ENCODE measurements at places on chromosomes 2 and 18.

DNA sequence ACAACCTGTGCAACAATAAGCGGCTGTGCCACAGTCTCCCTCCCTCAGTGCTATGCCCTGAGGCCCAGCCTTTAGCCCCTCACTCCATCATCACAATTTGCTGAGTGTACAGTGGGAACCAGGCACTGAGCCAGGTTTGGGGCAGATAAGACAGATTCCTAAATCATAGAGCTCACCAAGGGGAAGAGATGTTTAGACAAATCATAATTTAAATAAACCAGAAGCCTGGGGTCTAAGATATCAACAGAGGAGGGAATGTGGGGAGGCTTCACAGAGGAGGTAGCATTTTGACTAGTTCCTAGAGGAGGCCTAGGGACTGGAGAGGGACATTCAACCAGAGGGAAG, 139.3 kb upstream of the EPAS1 start:
- no peak for DNase-seq

- no peak for DNase-seq
These were observed 5.8 kb downstream of the GAD1 start for GRCh38 chr2:170822290-170823087.

GRCh38 chr2:169343202-169343601, 19.1 kb downstream of the LRP2 start:
- no peak for DNase-seq

- DNase-seq = no peak
These were observed 14.2 kb upstream of the SKA1 start for GRCh38 chr18:50360611-50361010.

DNA sequence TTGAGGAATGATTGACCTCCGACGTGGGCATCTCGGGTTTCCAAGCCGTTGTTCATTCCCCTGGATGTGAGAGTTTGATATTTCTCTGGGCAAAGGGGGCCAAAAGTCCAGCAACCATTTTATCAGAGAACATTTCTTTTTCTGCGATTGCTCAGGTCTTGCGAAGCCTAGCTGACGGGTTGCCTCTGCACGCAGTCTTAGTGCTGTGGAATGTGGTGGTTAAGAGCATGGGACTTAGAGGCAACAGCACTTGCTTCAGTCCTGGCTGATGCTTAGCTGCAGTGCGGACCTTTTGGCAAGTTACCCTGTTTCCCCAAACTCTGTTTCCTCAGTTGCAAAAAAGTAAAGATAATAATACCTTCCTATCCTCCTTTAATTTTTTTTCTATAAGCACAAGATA, 45.0 kb downstream of the FAP start:
- DNase-seq = no peak

- DNase-seq = no peak
These were observed 57.8 kb downstream of the AFTPH start for GRCh38 chr2:64581777-64582539.

DNA sequence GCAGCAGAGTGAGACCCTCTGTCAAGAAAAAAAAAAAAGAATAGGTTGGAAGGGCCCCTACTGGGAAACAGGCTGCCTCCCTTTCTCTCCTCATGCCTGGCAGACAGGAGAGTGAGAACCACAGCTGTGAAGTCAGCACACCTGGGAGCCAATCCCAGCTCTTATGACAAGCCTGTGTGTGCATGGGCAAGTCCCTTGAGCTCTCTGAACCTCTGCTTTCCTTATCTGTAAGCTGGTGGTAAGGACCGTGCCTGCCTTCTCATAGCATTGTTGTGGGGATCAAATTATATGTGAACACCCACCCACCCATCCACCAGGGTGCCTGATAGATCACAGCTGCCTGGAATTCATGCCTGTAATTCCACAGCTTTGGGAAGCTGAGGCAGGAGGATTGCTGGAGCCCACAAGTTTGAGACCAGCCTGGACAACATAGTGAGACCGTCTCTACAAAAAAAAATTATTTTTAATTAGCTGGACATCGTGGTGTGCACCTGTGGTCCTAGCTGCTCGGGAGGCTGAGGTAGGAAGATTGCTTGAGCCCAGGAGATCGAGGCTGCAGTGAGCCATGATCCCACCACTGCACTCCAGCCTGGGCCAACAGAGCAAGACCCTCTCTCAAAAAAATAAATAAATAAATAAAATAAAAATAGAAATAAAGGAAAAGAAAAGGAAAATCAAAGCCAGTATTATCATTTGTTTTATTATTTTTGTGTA, 66.9 kb upstream of the MCFD2 start:
- DNase-seq = no peak

- DNase-seq = no peak
These were observed 146.4 kb downstream of the MBD5 start for GRCh38 chr2:148167241-148167766.

- peak; percentile 14 for DNase-seq
These were observed 622.5 kb downstream of the RNF144A start for GRCh38 chr2:7539760-7540159.

DNA sequence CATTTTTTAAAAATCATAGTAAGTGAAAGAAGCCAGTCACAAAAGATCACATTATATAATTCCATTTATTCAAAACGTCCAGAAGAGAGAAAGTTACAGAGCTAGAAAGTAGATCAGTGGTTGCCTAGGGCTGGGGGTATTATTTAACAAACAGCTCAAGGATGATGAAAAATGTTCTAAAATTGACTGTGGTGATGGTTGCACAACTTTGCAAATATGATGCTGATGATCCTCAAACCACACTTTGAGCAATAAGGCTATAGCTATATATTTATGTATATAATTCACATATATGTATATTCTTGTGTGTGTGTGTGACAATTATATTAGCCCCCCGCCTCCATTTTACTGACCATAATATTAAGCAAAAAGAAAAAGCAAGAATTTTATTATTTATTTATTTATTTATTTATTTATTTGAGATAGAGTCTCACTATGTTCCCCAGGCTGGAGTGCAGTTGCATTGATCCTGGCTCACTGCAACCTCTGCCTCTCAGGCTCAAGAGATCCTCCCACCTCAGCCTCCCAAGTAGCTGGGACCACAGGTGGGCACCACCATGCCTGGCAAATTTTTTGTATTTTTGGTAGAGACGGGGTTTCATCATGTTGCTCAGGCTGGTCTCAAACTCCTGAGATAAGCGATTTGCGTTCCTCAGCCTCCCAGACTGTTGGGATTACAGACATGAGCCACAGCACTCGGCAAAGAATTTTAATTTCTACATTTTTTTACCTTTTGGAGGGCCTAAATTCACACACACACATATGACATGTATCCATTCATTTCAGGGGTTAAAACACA, 1.9 kb downstream of the WDR12 start:
- DNase-seq = no peak

Measured in NCI-H2107 (cell line).